ENCODE measurements at places on chromosomes 1 and 21.

DNA sequence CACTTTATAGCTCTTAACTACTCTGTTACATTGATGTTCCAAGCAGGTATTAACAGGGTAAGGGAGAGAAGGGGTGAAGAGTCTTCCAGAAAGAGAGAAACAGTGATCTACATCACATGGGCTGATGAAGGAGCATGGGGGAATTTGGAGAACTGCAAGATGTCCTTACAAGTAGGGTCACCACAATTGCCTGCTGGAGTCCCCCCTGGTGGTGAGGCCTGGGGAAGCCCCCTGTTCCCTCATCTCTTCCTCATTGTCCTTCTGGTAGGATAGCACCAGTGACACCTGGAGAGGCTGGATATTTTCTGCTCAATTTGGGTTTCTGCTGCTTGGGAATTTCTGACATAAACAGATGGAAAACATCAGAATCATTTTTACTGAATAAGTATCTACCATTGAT, 126.6 kb downstream of the RUNX1 start:
- DNase-seq: no peak

DNA sequence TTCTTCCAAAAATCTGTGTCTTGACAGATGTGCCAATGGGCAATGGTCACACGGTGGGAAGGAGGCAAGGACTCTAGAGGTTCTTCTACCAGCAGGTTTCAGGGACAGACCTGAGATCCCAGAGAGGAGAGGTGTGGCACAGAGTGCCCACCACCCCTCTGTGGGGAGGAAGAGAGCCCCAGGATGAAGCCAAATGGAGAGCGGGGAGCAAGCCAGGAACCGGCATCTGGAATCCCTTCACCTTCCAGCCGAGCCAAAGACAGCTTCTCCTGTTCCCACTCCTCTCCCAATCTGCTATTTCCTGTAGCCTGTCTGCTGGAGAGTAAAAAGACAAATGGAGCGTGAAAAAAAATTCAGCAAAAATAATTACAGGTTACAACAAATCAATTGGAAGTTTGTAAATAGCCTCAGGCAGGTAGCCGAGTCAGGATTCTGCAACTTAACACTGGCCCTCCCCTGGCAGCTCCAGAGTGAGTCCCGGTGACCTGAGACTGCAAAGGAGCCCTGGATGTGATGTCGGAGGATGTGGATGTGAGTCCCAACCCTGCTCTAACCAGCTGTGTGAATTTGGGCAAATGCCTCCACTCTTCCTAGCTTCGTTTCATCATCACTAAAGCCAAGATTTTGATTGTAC, 45.4 kb upstream of the LRRN2 start:
- no peak for DNase-seq

- DNase-seq: no peak
These were observed 14.8 kb upstream of the CDCP2 start for GRCh38 chr1:54167422-54168139.

- DNase-seq: no peak
These were observed 9.3 kb downstream of the DRAXIN start for GRCh38 chr1:11700601-11701467.

DNA sequence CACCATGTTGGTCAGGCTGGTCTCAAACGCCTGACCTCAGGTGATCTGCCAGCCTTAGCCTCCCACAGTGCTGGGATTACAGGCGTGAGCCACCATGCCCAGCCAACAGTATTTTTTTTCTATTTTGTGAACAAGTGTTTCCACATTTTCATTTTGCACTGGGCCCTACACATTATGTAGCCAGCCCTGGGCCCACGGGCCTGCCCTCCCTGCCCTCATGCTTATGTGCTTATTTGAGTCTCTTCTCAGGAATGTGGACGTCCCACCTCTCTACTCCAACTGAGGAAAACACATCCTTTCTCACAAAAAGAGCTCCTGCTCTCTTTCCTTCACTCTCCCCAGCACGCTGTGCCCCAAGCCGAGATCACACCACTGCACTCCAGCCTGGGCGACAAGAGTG, 13.5 kb upstream of the ZBED6 start:
- DNase-seq: no peak

- no peak for DNase-seq
These were observed 23.0 kb upstream of the DNAJC11 start for GRCh38 chr1:6724517-6725141.

DNA sequence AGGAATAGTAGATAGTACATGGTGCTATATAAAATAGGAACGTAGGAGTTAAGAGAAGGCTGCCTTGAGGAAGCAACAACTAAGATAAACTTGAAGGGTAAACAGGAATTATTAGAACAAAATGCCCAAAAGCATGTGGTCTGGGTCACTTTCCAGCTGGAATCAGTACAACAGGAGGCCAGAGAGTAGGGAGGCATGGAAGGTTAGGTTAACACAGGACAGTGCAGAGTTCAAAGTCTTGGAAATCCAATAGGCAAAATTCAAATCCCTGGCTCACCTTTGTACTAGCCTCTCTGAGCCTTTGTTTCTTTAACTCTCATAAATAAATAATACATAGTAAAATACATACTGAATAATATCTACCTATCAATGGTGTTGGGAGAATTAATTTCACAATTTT, 69.0 kb upstream of the NEK7 start:
- DNase-seq: no peak

- DNase-seq: no peak
These were observed 8.6 kb downstream of the ST6GALNAC3 start for GRCh38 chr1:76083189-76083588.

- DNase-seq: no peak
These were observed 44.9 kb downstream of the GFI1 start for GRCh38 chr1:92441697-92442342.

- DNase-seq: no peak
These were observed 13.9 kb downstream of the C1orf174 start for GRCh38 chr1:3886106-3886670.

GRCh38 chr21:29151931-29152330, 21.5 kb downstream of the MAP3K7CL start:
- DNase-seq: no peak

- DNase-seq: no peak
These were observed 18.0 kb upstream of the STUM start for GRCh38 chr1:226530591-226530990.

- no peak for DNase-seq
These were observed 32.7 kb upstream of the WASF2 start for GRCh38 chr1:27522432-27523336.

- DNase-seq: no peak
These were observed 5.4 kb upstream of the ADORA1 start for GRCh38 chr1:203122159-203122558.

DNA sequence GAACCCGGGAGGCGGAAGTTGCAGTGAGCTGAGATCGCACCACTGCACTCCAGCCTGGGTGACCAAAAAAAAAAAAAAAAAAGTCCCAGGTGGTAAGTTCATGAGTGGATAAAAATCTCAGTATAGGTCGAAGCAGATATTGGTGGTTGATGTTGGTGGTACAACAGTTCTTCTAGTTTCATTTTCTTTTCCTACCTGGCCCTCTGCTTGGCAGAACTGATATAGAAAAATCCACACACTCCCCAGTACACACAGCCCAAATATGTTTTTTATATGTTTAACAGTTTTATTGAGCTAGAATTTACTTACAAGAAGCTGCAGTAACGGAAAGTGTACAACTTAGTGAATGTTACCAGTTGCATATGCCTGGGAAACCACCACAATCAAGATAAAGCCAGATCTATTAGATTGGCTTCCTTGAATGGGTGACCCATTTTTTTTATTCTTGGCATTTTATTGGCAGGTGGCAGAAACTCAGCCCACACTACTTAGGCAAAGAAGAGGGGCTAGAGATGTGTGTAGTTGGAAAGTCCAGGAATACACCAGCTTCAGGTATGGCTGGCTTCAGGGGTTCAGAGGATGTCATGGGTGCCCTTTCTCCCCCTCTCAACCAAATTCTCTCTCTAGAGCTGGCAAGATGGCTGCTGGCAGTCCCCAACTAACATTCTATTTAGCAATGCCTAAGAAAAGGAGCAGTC, 118.3 kb upstream of the SLC25A33 start:
- no peak for DNase-seq

- DNase-seq: no peak
These were observed 1524.4 kb upstream of the TPTE start for GRCh38 chr21:8997011-8997440.

Measured in CMK (cell line).